AG04450 (cell line): ENCODE measurements at places on chromosomes 5 and 9.

GRCh38 chr9:124780060-124780756 is 3.3 kb downstream of the OLFML2A start:
- DNase-seq, result no peak

DNA sequence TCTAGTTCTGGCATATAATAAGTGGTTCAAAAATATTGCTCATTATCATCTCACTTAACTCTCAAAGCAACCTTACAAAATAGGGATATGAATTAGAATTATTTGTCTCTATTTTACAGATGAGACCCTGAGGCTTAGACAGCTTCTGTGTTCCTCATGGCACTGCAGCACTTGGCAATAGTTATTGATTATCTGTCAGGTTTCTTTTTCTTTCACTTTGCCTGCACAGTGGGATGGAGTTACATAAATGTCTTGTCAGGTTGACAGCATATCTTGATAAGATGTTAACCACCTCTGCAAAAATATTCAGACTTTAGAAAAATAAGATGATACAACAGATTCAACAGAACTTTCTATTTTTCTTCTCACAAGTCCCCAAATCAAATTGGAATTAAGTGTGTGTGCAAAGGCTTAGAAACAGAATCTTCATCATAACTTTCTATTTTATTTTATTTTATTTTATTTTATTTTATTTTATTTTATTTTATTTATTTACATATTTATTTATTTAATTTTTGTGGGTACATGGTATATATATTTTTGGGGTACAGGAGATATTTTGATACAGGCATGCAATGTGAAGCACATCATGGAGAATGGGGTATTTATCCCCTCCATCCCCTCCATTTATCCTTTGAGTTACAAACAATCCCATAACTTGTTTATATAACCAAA is 17.7 kb downstream of the NSG2 start:
- no peak for DNase-seq

- DNase-seq, result no peak
Observed at GRCh38 chr5:150000990-150001659, 586 bp downstream of the HMGXB3 start.

DNA sequence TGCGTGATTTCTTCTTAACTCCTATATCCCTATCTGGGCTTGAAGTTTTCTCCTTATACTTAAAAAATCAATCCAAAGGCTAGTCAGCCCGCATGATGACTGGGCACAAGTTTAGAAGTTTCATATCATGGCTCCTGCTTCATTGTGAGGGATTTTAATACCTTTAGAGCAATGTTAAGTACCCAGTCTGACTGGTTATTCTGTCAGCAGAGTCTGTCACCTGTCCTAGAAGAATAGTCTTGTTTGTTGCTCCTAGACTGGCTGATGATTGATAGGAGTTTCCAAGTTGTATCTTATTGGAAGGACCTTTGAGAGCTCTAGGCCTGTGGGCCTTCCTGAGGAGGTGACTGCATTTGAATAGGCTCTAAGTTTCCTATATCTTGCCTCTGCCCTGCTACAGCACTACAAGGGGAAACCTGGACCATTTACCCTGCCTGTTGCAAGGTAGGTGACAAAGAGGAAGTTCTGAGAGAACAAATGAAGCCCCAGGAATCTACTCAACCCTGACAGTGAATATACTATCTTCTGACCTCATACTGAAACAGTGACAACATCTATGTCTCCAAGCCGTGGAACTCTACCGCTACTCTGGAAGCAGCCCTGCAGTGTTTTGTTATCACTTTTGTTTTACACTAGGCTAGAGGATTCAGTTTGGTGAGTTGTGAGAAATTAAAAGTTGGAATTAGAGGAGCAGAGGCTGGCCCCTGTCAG is 66.5 kb downstream of the F2RL2 start:
- DNase-seq, result no peak

GRCh38 chr5:82800826-82801225 is 276.4 kb downstream of the TMEM167A start:
- DNase-seq, result no peak

- DNase-seq, result no peak
Observed at GRCh38 chr5:1724822-1725602, 74.6 kb downstream of the MRPL36 start.

DNA sequence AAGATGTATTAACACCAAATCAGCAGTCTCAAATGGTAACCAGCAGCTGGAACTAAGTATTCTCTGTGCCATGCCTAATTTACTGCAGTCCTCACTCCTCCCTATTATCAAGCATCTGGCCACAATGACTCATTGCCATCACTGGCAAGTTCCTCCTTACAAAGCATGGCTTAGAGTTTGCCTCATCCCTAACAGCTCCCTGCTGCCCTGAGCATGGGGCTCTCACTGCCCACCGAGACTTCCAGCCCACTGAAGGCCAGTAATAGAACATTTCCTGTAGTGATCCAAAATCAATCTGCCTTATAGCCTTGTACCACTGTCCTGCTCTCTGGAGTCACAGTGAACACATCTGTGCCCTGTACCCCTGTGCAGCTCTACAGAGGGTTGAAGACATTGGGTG is 211.9 kb upstream of the TRIM32 start:
- DNase-seq, result no peak

DNA sequence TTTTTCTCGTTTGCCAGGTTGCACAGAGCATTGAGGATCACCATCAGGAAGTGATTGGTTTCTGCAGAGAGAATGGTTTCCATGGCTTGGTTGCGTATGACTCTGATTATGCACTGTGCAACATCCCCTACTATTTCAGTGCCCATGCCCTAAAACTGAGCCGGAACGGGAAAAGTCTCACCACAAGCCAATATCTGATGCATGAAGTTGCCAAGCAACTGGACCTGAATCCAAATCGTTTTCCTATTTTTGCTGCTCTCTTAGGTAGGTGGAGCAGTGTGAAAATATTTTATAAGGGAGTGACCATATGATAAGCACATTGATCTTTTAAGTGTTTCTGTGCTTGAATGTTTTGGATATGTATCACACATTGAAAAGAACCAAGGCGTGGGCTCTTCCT is 17.7 kb upstream of the FAM120AOS start:
- DNase-seq, result no peak

- DNase-seq, result no peak
Observed at GRCh38 chr9:35611230-35611797, 6.3 kb downstream of the TESK1 start.

GRCh38 chr5:132849347-132849746 is 16.9 kb downstream of the GDF9 start:
- no peak for DNase-seq

GRCh38 chr9:131827821-131828369 is 88.0 kb upstream of the RAPGEF1 start:
- no peak for DNase-seq

- no peak for DNase-seq
Observed at GRCh38 chr9:30796764-30797163, 1587.7 kb upstream of the ACO1 start.

GRCh38 chr9:130579738-130580463 is 524 bp downstream of the FUBP3 start:
- no peak for DNase-seq

DNA sequence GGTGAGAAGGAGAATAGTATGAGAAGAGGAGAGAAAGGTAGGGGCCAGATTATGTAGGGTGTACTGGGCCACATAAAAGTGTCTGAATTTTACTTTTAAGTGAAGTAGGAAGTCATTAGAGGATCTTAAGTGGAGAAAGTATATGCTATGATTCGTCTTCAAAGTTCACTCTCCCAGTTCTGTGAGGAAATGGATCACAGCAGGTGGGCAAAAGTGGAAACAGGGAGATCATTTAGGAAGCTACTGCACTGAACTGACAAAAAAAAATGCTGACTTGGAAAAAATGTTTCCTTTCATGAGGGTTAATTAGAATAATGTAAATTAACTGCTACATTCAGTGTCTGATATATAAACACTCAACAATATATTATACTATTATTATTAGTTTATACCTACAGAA is 2.4 kb downstream of the KIF24 start:
- no peak for DNase-seq

- DNase-seq, result no peak
Observed at GRCh38 chr5:62731022-62731421, 152.4 kb downstream of the LRRC70 start.

DNA sequence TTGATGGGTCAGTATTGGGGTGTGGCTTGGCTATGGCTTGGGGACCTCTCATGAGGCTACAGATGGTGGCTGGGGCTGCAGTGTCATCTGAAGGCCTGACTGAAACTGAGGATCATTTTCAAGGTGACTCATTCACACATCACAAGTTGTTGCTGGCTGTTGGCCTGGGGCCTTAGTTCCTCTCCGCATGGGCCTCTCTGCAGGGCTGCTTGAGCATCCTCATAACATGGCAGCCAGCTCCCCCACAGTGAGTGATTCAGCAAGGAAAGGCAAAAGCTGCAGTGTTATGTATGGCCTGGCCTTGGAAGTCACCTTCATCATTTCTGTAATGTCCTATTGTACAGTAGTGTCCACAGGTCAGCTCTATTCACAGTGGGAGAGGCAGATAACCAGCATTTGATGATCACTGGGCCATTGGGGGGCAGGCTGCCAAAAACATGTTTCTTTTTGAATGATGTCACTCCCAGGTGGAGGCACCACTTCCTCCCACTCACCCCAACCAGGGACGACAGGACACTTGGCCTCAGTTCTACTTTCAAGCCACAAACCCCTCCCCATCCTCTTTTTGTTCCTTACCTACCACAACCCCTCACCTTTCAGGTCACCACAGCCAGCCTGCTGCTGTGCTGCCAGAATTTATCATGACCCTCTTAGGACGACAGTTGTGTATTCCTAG is 14.4 kb downstream of the FGD3 start:
- no peak for DNase-seq

DNA sequence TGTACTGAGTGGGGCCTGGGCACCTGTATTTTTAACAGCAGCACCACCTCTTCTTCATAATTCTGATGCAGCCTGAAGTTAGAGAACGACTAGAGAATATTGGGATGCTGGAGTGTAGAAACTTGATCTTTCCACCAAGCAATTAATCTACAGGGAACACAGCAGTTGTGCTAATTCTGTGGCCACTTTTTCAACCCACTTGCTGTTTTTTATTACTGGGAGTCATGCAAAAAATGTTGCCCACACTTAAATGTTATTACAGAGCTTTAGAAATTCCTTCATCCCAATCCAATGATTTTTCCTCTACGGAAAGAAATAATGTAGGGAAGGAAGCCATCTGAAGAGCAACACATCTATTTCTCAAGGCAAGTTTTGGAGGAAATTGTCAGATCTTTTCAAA is 190.9 kb upstream of the TUT7 start:
- no peak for DNase-seq

DNA sequence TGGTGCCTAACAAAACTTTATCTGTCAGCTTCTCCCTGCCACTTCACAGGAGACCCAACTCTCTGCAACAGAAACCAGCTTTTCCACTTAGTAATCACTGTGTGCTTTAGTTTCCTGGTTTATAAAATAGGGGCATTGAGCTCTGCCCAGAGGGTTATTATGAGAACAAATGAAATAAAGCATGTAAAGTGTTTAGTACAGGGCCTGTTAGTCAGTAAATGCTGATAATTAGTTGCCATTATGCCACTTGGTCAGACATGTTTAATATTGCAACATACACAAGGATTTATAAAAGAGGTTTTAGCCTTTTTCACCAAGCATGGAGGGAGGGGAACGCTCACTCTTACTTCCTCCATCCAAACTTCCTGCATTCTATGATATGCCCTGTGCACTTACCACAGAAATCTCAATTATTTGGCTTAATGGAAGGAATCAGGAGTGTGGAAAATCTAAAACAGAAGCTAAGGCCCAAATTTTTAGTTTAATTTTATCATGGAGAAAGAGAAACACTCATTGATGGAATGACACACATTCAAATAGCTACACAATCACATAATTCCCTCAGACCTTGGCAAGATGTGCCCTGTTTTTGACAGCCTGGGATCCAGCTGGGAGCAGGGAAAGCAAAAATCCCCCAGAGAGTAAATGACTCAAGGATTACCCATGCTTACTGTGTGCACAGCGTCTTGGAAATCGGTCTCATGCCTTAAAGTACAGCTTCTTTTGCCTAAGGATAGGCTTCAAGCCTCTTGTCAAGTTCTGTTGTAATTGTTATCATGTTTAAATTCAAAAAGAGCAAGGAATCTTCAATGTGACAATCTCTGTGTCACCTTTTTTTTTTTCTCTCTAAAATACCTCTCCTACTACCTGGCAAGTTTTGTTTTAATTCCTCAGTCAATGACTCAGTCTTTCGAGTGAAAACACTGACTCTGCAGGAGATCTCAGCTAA is 34.0 kb downstream of the ZNF474 start:
- DNase-seq, result peak; percentile 73

DNA sequence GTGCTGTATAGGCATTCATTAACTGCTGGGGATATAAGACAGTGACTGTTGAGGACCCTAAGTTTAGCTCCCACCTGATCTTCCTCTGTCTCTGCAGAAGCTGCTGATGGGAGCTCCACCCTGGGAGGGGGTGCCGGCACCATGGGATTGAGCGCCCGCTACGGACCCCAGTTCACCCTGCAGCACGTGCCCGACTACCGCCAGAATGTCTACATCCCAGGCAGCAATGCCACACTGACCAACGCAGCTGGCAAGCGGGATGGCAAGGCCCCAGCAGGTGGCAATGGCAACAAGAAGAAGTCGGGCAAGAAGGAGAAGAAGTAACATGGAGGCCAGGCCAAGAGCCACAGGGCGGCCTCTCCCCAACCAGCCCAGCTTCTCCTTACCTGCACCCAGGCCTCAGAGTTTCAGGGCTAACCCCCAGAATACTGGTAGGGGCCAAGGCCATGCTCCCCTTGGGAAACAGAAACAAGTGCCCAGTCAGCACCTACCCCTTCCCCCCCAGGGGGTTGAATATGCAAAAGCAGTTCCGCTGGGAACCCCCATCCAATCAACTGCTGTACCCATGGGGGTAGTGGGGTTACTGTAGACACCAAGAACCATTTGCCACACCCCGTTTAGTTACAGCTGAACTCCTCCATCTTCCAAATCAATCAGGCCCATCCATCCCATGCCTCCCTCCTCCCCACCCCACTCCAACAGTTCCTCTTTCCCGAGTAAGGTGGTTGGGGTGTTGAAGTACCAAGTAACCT is 22.1 kb downstream of the PCDHGC5 start:
- DNase-seq, result no peak

DNA sequence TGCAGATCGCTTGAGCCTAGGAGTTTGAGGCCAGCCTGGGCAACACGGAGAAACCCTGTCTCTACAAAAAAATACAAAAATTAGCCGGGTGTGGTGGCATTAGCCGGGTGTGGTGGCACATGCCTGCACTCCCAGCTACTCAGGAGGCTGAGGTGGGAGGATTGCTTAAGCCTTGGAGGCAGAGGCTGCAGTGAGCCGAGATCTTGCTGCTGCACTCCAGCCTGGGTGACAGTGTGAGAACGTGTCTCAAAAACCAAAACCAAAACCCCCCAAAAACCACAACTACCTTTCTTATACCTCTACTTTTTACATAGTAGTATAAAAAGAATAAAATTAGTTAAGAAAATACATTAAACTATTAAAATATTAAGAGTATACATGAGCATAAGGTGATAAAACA is 121.2 kb downstream of the RAPGEF6 start:
- DNase-seq, result no peak

DNA sequence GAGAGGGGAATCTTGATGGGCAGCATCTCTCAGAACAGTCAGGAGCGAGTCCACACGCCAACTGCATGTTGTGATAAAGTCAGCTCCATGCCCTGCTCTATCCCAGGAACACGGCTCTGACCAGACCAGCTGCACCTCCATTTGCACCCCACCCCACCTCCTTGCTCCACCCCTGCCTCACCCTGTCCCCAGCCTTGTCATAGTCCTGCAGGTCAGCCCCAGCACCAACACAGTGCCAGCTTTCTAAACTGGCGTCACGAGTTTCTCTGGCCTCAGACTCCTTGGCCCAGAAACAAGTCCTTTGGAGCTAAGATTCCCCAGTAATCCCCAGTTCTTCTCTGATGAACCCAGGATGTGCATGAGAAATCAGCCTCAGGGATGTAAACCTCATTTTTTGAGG is 23.5 kb downstream of the GGTA1 start:
- no peak for DNase-seq
